ENCODE measurements at places on chromosomes 2 and 18. TPM values are rescaled to one million over a fixed set of nuclear protein-coding genes. Genes with fewer than 3 reads are reported as not detected.

Gene CTDP1
- 16.2 TPM for total RNA-seq

Gene MTCL1
- total RNA-seq = 73.7 TPM

Gene ALPP
- total RNA-seq = 2.7 TPM

Gene NIF3L1
- total RNA-seq = 42.6 TPM

Gene CAPN10
- 20.1 TPM for total RNA-seq

Gene AQP12A
- not detected for total RNA-seq

Gene ABCB11
- 0.02 TPM for total RNA-seq

Gene KCTD18
- total RNA-seq = 11.0 TPM

Gene UPP2
- total RNA-seq = not detected

Gene SERPINB2
- not detected for total RNA-seq

Gene FRZB
- total RNA-seq = 0.06 TPM

Gene MYO5B
- total RNA-seq = 12.8 TPM

Gene MC2R
- not detected for total RNA-seq

Gene HOXD13
- 0.24 TPM for total RNA-seq

Gene LBH
- total RNA-seq = 137 TPM

Gene C18orf63
- not detected for total RNA-seq

Gene ASTL
- not detected for total RNA-seq
